ENCODE measurements at places on chromosomes 11 and 22.

DNA sequence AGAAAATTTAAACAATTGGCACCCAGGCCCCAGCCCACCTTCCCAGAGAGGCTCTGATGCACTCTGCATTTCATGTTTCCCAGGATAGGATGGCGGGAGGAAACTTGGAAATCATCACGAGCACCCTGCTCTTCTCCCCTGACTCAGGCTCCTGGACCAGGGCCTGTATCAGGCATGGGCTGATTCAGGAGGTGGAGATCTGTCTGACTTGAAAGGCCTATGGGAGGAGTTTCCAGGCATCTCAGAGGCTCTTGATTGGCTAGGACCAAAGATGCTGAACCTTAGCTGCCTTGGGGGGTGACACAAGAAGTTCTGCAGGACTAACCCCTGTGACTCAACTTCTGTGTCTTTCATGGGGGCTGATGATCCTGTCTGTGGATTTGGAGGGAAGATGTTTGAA is 106.2 kb downstream of the PKNOX2 start:
- H3K36me3 ChIP-seq: no peaks in the 10 kb centered on the region
- H3K4me3 ChIP-seq: no peak overlapping the region
- DNase-seq: no peak
- H3K27ac ChIP-seq: no peak overlapping the region
- H3K4me1 ChIP-seq: no peaks in the 10 kb centered on the region

DNA sequence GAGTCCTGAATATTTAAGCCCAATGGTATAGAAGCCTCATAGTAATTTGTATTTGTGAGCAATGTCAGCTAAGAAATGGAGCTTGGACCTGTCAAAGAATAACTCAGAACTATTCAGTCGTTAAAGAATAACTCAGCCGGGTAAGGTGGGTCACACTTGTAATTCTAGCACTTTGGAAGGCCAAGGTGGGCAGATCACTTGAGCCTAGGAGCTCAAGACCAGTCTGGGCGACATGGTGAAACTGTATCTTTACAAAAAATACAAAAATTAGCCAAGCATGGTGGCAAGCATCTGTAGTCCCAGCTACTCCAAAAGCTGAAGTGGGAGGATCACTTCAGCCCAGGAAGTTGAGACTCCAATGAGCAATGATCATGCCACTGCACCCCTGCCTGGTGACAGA is 1526.5 kb downstream of the LRRC4C start:
- H3K36me3 ChIP-seq: no peaks in the 10 kb centered on the region
- no peak for DNase-seq
- no peaks in the 10 kb centered on the region for H3K4me1 ChIP-seq
- no peak overlapping the region for H3K4me3 ChIP-seq
- no peaks in the 10 kb centered on the region for H3K27me3 ChIP-seq

DNA sequence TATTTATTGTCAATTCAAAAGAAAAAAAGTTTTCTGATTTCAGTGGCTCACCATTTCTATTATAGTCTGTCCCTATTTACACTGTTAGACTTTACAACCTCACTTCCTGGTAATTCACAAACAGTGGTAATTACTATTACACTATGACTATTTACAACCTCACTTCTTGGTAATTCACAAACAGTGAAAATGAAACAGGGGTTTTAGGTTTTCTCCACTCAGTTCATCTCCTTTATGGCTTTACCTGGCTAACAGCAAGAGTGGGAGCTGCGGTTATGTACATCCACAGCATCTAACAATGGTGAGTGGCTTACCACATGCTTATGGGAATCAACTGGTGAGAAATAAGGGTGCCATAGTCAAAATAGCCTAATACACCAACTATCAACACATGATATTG is 166.4 kb downstream of the CASP12 start:
- DNase-seq: no peak
- no peak overlapping the region for H3K4me3 ChIP-seq
- peaks cover 15% of the 10 kb centered on the region for H3K4me1 ChIP-seq
- no peak overlapping the region for H3K27ac ChIP-seq
- H3K36me3 ChIP-seq: no peaks in the 10 kb centered on the region

DNA sequence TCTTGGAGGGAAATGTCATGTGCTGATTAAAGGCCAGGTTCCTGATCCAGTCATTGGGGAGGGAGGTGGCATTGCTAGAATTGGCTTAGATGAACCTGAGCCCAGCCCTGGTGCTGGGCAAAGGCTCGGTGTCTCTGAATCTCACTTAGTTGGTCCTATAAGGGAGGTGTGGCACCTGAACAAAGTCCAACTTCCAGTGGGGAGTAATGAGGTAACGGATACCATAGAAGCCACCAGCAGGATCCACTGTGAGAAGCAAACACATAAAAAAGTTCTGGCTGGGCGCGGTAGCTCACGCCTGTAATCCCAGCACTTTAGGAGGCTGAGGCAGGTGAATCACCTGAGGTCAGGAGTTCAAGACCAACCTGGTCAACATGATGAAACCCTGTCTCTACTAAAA is 26.6 kb downstream of the PRDM11 start:
- no peak overlapping the region for H3K27ac ChIP-seq
- peaks cover 17% of the 10 kb centered on the region for H3K4me1 ChIP-seq
- no peak overlapping the region for H3K4me3 ChIP-seq

DNA sequence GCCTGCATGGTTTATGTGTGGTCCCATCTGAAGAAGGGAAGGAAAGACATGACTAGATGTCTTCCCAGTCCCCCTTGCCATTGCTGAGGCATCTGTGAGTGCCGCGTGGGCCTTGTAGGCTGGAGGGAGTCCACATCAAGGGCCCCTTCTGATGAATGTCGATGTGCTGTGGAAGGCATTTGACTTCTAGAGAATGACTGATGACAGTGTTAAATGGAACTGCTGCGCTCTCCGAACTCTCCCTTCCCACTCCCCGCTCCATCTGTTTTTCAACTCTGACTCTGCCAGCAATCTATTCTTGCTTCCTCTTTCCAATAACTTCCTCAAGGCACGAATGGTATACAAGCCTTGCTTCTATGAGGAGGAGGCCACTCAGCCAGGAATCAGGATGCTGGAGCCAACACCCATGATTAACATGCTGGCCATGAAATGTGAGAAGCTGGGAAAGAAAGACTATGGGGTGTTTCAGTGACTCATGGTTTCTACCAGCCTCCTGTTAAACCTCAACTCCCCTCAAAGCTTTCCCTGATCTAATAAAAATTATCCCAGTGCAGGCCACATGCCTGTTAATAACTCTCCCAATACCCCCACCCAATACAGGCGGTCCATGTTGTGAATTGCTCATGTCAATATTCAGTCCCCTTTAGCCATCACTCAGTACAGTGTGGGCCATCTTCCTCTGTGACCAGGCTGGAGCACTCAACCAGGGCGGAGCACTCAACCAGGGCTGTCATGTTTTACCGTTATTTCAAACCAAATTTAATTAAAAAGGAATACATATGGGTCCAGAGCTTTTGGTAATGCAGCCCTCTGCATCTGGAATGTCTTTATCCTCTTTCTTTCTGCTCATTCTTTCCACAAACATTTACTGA is 46.4 kb upstream of the TBCEL start:
- no peaks in the 10 kb centered on the region for H3K36me3 ChIP-seq
- no peak overlapping the region for H3K27ac ChIP-seq
- H3K4me3 ChIP-seq: no peak overlapping the region
- no peak for DNase-seq
- H3K4me1 ChIP-seq: no peaks in the 10 kb centered on the region

DNA sequence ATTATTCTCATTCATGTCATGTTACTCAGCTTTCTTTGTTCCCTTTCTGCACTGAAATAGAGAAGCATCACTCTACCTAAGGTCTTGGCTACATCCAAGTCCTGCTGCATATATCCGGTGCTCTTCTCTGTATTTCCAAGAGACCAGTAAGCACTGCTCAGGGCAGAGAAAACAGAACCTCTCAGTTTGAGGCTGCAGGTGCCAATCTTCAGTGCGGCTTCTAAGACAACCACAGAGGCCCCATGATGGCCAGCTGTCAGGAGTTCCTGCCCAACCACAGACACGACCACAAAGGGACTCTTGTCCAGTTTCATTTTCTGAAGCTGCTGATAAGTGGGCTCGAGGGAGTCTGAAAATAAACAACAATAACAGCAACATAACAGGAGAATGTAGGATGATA is 378.4 kb upstream of the PITPNB start:
- H3K27ac ChIP-seq: no peak overlapping the region
- peaks cover 4% of the 10 kb centered on the region for H3K4me1 ChIP-seq
- peaks cover 21% of the 10 kb centered on the region for H3K27me3 ChIP-seq
- no peaks in the 10 kb centered on the region for H3K36me3 ChIP-seq
- H3K4me3 ChIP-seq: no peak overlapping the region
- no peak for DNase-seq

- H3K27ac ChIP-seq: no peak overlapping the region
- H3K4me1 ChIP-seq: peaks cover 4% of the 10 kb centered on the region
- no peaks in the 10 kb centered on the region for H3K27me3 ChIP-seq
- peaks cover 6% of the 10 kb centered on the region for H3K36me3 ChIP-seq
- DNase-seq: no peak
Observed at GRCh38 chr11:108914981-108915380, 250.1 kb downstream of the DDX10 start.

DNA sequence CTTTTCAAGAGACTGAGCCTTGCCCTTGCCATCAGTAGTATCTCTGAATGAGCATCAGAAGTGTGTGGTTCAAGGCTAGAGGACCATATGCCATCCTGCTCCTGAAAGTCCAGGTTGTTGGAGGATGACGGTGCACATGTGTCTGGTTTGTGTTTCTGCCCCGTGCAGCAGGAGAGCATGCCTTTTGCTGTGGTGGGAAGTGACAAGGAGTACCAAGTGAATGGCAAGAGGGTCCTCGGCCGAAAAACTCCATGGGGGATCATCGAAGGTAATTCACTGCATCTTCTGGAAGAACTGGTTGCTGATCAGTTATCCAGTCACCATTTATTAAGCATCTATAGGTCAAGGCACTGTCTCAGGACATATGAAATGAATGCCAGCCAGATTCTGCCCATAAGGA is 6.1 kb upstream of the WBP2NL start:
- H3K27me3 ChIP-seq: peaks cover 20% of the 10 kb centered on the region
- DNase-seq: no peak
- H3K36me3 ChIP-seq: no peaks in the 10 kb centered on the region

GRCh38 chr22:23133922-23134321 is 7.9 kb downstream of the RSPH14 start:
- no peaks in the 10 kb centered on the region for H3K27me3 ChIP-seq
- H3K27ac ChIP-seq: peak overlapping the region; percentile 82
- peaks cover 19% of the 10 kb centered on the region for H3K4me1 ChIP-seq
- no peak overlapping the region for H3K4me3 ChIP-seq
- no peak for DNase-seq
- peaks cover 12% of the 10 kb centered on the region for H3K36me3 ChIP-seq

DNA sequence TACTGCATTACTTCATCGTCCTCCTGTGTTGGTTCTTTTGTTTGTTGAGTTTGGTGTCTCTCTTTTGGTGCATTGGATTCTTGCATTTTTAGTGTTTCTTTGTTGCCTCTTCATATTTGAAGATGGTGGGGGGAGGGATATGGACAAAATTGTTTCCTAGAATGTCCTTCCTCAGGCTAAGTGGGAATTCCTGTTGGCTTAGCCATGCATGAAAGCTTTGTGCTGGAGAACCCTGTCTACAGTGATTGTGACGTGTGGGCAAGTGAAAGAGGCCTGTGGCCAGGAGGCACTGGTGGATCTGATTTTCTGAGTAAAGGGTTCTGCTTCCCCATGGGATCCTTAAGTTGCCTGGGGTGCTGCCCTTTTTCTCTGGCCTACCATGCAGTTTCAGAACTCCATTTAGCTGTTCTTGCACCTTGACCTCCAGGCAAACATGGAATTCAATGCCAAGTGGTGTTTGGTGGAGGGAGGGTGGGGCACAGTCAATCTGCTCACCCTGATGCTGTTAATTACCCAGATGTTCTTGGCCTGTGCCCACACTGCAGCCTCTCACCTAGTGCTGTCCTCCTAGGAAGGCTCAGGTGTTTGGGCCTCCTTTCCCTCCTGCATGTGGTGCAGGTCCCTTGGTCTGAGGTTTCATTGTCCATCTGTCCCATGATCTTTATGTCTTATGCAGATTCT is 46.3 kb upstream of the SLC22A12 start:
- no peak overlapping the region for H3K27ac ChIP-seq
- H3K36me3 ChIP-seq: no peaks in the 10 kb centered on the region
- H3K27me3 ChIP-seq: peaks cover 39% of the 10 kb centered on the region
- no peak overlapping the region for H3K4me3 ChIP-seq
- no peak for DNase-seq

- peaks cover 40% of the 10 kb centered on the region for H3K27me3 ChIP-seq
- H3K36me3 ChIP-seq: peaks cover 3% of the 10 kb centered on the region
- DNase-seq: no peak
- no peak overlapping the region for H3K4me3 ChIP-seq
- no peaks in the 10 kb centered on the region for H3K4me1 ChIP-seq
- H3K27ac ChIP-seq: no peak overlapping the region
Observed at GRCh38 chr11:94664346-94664745, 97.2 kb downstream of the PIWIL4 start.

- H3K4me3 ChIP-seq: no peak overlapping the region
- peaks cover 16% of the 10 kb centered on the region for H3K27me3 ChIP-seq
- no peak overlapping the region for H3K27ac ChIP-seq
- H3K4me1 ChIP-seq: no peaks in the 10 kb centered on the region
- no peak for DNase-seq
- no peaks in the 10 kb centered on the region for H3K36me3 ChIP-seq
Observed at GRCh38 chr22:34841331-34841771, 224.6 kb upstream of the ISX start.

- no peak overlapping the region for H3K4me3 ChIP-seq
- DNase-seq: no peak
- H3K4me1 ChIP-seq: peaks cover 5% of the 10 kb centered on the region
- H3K36me3 ChIP-seq: no peaks in the 10 kb centered on the region
- no peaks in the 10 kb centered on the region for H3K27me3 ChIP-seq
- peak overlapping the region; percentile 31 for H3K27ac ChIP-seq
Observed at GRCh38 chr11:44824300-44824704, 97.5 kb downstream of the TSPAN18 start.

- no peaks in the 10 kb centered on the region for H3K27me3 ChIP-seq
- H3K36me3 ChIP-seq: no peaks in the 10 kb centered on the region
- DNase-seq: no peak
- no peak overlapping the region for H3K4me3 ChIP-seq
Observed at GRCh38 chr11:126917531-126918204, 82.9 kb downstream of the KIRREL3 start.

DNA sequence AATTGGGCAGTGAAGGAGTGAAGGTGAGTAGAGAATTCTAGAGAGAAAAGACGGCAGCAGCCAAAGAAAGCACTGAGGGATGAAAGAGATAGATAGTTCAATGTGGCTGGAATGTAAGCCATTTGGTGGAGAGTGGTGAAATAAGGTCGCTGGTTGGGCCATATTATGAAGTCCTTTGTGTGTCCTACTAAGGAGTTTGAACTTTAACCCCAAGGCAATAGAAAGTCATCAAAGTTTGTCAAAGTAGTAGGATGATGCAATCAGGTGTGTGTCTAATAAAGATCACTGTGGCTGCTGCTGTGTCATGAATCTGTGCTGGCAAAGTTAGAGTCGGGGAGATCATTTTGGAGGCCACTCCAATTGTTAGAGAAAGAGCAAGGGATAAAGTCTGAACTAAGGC is 18.7 kb downstream of the RNF121 start:
- no peaks in the 10 kb centered on the region for H3K27me3 ChIP-seq
- H3K4me3 ChIP-seq: no peak overlapping the region
- H3K4me1 ChIP-seq: peaks cover 8% of the 10 kb centered on the region

GRCh38 chr11:63818609-63819008 is 5.4 kb downstream of the SPINDOC start:
- no peak for DNase-seq
- H3K4me3 ChIP-seq: no peak overlapping the region
- H3K27me3 ChIP-seq: no peaks in the 10 kb centered on the region
- H3K27ac ChIP-seq: no peak overlapping the region
- peaks cover 50% of the 10 kb centered on the region for H3K36me3 ChIP-seq
